Endothelial cell (in vitro differentiated cells): ENCODE measurements at places on chromosomes 7 and 10.

GRCh38 chr10:115953281-115953680 lies 319.7 kb downstream of the GFRA1 start:
- no peak for DNase-seq

- no peak for DNase-seq
Measured at GRCh38 chr10:49385939-49386922, 9.7 kb downstream of the DRGX start.

GRCh38 chr7:4791738-4792536 lies 16.5 kb downstream of the AP5Z1 start:
- peak; percentile 93 for DNase-seq

GRCh38 chr7:148481971-148482626 lies 108.5 kb upstream of the C7orf33 start:
- DNase-seq = no peak

DNA sequence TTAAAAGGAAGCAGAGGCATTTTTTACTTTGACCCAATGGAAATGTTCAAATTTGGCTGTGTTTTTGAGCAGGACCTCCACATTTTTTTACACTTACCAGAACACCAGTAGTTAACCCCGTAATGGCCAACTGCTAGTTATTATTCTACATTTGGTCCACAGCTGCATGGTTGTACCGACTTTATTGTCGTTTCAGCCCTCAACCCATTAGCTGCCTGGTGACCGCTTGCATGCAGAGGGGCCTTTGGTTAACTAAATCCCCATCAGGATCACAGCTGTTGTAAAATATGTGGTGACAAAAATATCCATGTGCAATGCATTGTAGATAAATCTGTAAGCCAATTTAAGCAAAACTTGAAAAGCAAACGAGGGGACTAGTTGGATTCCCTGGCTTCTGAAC lies 342.2 kb upstream of the MEOX2 start:
- DNase-seq = no peak

- no peak for DNase-seq
Measured at GRCh38 chr10:118737603-118738302, 17.0 kb downstream of the CACUL1 start.

DNA sequence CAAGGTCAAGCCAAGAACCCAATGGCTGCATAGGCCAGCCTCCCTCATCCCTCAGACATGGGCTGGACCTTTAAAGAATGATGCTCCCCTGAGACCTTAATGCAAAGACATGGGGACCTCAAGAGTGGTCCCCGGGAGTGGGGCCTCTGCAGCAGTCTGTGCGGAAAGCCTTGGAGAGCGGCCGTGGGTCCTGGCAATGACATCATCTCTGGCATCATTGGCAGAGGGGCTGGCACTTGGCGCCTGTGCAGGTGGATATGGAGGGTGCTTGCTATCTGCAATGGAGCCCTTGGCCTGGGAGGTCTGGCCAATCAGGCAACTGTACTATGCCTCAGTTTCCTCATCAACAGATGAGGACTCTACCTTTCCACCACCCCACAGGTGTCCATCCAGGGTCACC lies 365.5 kb upstream of the MKI67 start:
- DNase-seq = no peak

DNA sequence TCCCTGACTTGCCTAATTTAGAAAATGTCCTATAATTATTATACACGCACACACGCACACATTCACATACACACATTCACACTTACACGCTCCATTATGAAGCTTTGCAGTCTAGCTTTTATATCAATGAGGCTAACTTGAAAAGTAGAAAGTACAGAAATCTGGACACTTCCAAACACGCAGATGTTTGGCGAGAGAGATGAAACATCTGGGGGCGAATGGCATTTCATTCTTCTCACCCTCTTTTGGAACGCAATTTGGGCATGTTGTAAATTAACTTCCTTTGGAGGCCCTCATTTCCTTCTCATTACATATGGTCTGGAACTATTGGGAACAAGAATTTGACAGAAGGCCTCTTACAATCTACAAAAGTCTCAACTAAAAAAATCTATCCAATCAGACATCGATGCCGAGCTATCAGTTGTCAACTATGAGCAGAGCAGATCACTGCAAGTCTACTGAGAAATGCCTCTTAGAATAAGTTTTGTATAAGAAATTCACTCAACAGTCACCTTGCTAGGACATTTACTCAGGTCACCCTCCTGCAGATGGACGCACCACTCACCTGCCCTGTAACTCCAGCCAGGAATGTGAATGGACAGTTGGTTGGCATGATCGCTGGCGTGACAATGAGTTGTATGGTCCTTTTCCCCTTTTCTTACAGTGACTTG lies 115.2 kb upstream of the ADAM12 start:
- no peak for DNase-seq

DNA sequence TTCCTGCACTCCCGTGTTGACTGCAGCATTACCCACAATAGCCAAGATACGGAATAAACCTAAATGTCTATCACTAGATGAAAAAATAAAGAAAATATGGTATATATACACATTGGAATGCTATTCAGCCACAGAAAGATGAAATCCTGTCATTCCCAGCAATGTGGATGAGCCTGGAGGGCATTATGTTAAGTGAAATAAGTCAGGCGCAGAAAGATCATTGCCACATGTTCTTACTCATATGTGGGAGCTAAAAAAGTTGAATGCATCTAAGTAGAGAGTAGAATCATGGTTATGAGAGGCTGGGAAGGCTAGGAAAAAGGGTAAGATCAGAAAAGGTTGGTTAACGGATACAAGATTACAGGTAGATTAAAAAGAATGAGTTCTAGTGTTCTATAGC lies 219.1 kb upstream of the MKI67 start:
- DNase-seq = no peak

- DNase-seq = no peak
Measured at GRCh38 chr7:91865511-91865910, 15.0 kb downstream of the MTERF1 start.

DNA sequence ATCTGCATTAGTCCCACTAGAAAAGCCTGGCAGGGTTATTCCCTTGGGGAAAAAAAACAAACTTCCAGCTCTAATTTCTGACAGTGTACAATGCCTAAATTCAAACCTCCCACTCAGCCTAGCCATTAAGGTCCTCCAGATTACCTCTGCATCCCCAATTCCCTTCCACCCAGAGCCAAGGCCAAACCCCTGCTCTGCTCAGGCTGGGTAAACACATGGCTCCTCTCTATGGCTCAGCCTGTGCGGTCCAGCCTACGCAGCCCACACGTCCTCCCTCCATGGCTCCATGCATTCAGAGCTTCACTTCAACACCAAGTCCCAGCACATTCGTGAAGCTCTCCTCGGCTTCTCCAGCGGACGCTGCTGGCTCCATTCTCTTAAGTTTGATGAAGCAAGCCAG lies 5.2 kb downstream of the DLG5 start:
- DNase-seq = no peak

DNA sequence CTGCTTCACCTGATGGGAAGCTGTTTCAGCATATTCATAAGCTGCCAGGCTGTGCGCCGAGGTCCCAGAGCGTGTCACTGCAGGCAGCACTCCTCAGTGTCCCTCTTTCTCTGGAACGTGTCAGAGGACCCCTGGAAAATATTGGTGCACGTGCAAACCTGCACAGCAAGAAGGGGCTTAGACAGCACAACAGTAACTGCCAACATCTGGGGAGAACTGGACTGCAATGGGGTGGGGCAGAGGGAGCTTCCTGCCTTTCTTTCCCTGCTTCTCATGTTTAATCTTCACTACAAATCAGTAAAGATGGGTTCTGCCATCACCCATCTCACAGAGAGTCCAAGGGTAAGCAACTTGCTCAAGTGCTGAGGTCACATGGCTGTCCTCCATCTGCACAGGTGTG lies 86.5 kb upstream of the GPR26 start:
- DNase-seq = no peak

- DNase-seq = no peak
Measured at GRCh38 chr7:155807065-155807671, 5.1 kb downstream of the SHH start.

- no peak for DNase-seq
Measured at GRCh38 chr10:28600056-28600455, 67.1 kb downstream of the WAC start.

DNA sequence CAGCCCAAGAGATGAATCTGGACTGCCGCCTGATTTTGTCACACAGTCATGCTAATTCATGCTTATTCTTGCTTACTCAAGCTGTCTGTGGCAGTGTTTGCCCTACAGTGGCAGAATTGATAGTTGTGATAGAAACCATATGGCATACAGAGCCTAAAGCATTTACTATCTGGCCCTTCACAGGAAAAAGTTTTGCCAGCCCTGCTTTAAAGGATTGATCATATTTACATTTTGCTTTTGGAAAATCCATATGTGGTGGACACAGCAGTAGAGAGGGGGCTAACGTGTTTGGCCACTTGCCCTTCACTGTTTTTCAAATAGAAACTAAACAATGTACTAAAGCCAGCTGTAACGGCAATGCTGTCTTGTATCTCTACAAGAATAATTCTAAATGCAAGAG lies 974.0 kb upstream of the GHITM start:
- DNase-seq = no peak

DNA sequence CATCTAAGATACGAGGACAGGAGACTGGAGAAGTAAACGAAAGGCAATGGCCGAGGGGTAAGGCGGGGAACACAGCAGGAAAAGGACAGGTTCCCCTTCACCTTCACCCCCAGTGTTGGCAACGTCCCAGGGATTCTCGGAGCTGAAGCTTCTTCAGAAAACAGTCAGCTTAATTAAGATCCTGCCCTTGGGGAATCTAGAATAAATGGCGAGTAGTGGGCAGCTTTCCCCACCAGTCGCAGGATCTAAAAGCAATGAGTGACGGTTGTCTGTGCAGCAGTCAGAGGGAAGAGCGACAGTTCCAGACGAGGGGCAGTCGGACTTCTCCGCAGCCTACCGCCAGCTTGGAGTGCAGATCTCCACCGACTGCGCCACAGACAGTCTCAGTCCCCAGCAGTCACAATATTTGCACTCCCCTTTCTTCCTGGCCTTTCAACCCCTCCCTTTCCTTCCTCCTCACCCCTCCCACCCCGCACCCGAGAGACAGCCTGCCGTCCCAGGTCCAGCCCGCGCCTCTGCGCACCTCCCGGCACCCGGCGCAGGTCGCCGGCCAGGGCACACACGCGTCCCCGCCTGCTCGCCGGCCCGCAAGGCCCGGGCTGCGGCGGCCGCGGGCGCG lies 10.9 kb upstream of the SP8 start:
- DNase-seq = no peak

- no peak for DNase-seq
Measured at GRCh38 chr7:50738932-50739331, 43.8 kb downstream of the GRB10 start.

GRCh38 chr7:91280185-91280584 lies 16.0 kb downstream of the FZD1 start:
- no peak for DNase-seq

- peak; percentile 6 for DNase-seq
Measured at GRCh38 chr7:144854839-144855424, 19.1 kb upstream of the TPK1 start.

DNA sequence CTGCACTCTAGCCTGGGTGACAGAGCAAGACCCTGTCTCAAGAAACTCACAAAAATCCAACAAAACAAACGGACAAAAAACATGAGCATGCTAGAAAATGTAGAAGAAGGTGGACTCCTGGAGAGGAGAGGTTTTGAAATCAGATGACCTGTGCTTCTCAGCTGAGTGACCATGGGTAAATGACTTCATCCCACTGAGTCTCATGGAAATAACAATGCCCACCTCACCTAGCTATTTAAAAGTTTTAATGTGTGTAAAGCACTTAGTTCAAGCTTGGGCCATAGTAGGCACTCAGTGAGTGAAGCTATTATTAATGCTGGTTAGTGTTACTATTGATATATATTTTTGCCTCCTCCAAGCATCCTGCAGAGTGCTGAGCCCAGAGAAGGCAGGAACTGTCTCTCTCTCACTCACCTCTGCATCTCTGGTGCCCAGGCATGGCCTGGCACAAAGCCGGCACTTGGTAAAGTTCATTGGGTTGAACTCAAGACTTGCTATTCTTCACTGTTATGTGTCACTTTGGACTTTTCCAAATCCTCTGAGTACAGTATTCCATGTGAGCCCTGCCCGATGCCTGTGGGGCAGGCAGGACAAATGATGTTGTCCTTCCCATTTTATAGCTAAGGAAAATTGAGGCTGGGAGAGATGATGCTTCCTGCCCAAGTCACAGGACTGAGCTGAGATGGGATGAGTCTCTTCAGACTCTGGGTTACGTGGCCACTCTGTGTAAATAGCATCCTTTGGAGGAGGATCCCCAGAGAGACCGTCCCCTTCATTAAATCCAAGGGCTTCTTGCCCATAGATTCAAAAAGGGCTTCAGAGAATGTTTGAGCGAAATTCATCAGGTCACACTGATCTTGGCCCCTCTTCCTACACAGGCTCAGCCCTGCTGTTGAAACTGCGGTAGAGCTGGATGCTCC lies 81.4 kb upstream of the EMX2 start:
- DNase-seq = no peak

- no peak for DNase-seq
Measured at GRCh38 chr10:54607983-54608382, 193.0 kb downstream of the PCDH15 start.

- no peak for DNase-seq
Measured at GRCh38 chr10:103896225-103896624, 21.8 kb downstream of the STN1 start.

GRCh38 chr7:36583318-36583717 lies 141.0 kb downstream of the AOAH start:
- no peak for DNase-seq

DNA sequence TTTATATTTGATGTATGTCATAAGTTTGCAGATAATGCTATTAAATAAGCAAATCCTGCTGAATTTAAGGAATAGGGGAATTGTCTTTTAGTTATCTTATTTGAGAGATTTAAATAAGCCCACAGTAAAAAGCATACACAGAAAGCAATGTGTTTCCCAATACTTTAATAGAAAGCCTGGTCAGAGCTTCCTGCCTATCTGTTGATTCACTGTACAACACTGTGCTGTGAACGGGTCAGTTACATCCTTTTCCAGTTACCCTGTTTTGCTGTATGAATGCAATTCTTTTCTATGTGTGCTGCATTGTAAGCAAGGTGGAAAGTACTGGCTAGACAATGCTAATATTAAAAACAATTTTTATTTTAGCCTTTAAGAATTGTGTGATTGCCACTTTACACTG lies 81.2 kb downstream of the ANKRD7 start:
- DNase-seq = no peak

GRCh38 chr7:155928583-155928982 lies 116.3 kb upstream of the SHH start:
- no peak for DNase-seq

DNA sequence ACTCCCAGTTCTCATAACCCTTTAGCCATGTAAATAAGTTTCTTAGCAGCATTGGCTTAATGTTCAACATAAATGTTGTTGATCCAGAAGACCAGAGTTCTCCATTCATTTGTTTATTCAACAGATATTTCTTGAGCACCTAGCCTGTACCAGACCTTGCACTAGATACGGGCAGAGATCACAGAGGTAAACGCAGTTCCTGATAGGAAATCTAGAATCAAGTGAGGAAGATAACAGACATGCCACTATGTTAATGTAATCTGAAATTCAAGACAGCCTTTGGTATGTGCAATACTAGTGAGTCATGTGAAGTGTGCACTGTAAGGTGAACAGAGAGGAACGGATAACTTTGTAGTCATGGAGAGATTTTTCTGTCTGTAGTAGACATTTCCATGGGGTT lies 3.0 kb downstream of the BUB3 start:
- no peak for DNase-seq
